Effector CD4-positive, alpha-beta T cell (primary cell): ENCODE measurements at places on chromosomes 4 and X.

GRCh38 chr4:3409571-3410091 is 32.1 kb upstream of the HGFAC start:
- no peak for DNase-seq

- DNase-seq, result no peak
These were observed 577.0 kb downstream of the SPOCK3 start for GRCh38 chr4:166657261-166657660.

DNA sequence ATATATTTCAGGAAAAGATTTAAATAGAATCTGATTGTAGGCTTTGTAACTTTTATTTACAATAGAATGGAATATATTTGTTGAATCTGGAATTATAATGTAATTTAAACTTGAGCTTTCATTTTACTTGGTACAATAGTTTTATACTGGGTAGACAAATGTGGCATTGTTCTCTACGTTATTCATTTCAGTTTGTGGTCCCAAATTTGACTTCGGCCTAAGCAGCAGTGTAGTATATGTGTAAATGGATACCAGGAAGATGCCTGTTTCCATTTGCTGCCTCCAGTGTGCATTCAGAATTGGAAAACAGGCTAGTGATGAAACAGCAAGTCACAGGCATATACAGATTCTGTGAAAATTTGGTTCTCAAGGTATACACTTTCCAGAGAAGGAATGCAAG is 77.8 kb downstream of the CLDN22 start:
- DNase-seq, result no peak

DNA sequence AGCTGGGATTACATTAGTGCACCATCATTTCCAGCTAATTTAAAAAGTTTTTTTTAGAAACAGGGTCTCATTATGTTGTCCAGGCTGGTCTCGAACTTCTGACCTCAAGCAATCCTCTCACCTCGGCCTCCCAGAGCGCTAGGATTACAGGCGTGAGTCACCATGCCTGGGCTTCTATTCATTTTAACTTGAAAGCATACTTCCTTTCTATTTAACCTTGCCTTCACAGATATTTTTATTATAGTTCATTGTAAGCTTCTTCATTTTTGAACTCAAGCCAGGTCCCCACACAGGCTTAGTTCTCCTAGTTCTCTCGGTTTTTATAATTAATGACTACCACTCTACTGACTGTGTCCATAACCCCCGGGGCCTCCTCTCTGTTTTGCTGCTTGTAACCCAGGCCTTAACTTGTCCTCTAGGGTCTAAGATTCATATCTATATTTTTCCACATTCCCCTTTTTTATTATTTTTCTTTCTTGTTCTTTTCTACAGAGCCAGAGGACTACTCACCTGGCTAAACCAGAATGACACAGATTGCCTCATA is 50.7 kb downstream of the SNX12 start:
- DNase-seq, result no peak

DNA sequence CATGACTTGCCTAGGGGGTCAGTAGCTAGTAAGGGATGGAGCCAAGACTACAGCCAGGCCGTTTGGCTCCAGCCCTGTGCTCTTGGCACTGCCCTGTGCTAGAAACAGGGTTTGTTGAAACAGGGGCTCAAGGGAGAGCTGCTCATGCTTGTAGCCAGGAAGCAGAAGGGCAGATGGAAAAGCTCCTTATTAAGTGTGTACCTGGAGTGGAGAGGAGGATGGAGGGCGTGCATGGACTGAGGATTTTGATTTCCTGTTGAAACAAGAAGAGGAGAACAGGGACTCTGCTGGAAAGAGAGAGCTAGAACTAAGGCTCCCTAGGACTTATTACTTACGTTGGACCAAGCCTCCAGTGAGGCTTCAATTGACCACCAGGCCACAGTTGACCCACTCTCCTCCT is 363.0 kb downstream of the MID1IP1 start:
- DNase-seq, result no peak

DNA sequence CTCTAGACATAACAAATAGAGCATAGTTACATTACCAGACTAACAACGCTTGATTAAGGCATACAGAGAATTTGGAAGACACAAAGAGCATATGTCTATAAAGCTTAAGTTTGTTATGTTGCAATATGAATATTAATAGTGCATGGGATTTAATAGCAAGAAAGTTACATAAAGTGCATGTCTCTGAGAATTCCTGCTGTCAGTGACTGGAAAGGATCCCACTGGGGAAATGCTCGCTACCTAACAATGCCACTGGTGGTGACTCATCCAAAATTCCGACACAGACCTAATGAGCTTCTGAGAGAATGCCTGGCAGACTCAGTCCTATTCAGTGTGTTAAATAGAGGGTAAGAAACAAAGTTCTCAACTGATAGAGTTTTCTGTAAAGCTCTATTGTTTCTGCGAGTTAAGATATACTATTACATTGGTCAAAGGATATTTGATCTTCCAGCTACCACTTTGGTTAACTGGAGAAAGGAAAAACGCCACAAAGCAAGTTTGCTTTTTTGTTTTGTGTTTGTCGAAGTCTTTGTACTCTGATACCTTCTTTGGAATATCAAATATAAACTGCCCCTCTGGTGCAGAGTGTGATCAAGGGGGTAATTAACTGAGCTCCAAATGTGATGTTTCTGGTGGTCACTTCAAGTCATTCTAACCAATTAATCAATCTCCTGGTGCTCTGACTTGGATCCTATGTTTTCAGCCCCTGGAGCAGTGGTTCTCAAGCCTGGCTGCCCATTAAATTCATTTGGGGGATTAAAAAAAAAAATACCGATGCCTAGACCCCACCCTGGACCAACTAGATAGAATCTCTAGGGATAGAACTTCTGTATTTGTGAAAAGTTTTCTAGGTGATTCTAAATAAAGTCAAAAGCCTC is 107.9 kb downstream of the PALLD start:
- DNase-seq, result no peak

DNA sequence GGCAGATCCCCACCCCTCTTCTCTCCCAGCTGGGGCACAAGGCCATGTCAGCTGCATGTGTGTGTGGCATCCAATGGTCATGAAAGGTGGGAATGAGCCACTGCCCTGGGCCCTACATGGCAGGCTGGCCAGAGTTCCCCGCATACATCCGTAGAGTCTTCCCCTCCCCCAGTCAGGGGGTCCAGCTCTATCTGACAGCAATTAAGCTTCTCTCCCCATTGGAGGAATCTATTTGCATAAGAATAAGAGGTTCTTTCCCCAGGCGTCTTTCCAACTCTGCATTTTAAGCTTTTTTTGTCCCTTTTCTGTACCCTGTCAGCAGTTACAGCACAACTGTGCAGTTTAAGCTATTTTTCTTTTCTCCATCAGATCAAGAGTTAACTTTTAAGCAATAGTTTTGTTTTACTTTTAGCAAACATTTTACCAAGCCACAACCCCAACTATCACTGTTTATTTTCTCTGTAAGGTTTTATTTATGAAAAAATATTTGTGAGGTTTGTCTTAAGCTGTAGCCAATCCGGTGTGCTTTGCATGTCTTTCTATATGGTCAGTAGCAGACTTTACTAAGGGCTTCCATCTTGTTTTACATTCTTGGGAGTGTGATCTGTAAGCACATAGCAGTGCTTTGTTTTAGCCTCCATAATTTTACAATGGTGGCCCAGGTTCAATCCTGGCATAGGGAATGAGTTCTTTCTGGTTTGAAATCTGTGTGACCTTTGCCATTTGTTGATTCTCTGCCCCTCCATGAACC is 28.7 kb downstream of the NLRP2B start:
- no peak for DNase-seq

DNA sequence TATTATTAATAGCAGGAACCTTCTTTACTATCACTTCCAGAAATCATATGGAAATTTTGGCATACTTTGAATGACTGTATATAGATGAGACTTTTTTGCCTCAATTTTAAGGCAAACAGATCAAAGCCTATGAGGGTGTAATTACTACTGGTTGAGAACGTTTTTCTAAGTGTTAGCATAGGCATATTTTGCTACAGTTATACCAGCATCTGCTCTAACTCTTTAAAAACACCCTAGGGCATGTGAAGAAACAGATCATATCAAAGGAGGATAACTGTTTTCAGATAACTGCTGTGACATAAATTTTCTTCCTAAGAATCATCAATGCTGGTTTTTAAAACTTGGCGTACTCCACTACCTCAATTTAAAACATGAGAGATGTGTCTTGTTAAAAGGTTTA is 1155.3 kb downstream of the FSTL5 start:
- no peak for DNase-seq

DNA sequence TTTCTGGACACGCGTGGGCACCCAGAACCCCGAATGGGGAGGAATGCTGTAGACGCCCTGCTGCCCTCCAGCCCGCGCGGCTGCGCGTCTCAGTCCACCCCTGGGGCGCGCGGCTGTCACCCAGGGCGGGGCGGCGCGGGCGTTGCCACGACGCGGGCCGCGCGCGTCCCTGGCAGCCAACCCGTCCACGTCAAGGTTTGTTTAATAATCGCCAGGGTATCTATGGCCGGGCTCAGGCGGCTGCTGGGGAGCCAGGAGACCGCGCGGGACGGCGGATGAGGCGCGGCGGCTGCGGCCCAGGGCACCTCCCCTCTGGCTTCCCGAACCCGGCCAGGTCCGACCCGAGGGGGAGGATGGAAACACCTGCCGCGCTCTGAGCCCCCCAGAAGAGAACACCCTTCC is at the start of gene SPATA18:
SPATA18 (plus strand) TSS at position 92 of the 402 bp plus-strand sequence. CDS start 401 bp downstream, outside the sequence.
- DNase-seq, result no peak

- no peak for DNase-seq
These were observed 541.3 kb downstream of the GBA3 start for GRCh38 chr4:23234018-23234417.

- DNase-seq, result no peak
These were observed 160.1 kb downstream of the RBMX2 start for GRCh38 chrX:130561930-130562329.

DNA sequence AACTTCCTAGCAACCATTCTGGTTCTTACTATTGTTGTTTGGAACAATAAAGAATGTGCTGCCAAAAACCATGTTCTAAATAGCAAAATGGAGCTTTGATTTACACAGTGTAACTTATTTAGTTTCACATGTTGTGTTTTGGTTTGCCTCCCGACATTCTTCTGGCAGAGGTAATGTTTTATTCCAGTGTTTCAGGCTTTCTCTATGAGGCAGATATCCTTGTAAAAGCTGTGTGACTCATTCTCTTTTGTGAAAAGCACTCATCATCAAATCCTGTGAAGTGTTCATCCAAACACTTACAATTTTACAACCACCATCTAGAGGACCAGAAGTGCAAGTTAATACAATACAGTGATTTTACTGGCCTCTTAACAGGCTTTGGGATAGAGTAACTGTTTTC is 219.0 kb upstream of the GIMD1 start:
- no peak for DNase-seq

- DNase-seq, result no peak
These were observed 348.7 kb downstream of the BMPR1B start for GRCh38 chr4:95106408-95106928.

- no peak for DNase-seq
These were observed 62.9 kb downstream of the GEMIN8 start for GRCh38 chrX:13966793-13967125.

GRCh38 chrX:20361081-20361889 is 94.6 kb upstream of the RPS6KA3 start:
- no peak for DNase-seq

- DNase-seq, result no peak
These were observed 260.5 kb upstream of the FAT1 start for GRCh38 chr4:186984105-186984644.

DNA sequence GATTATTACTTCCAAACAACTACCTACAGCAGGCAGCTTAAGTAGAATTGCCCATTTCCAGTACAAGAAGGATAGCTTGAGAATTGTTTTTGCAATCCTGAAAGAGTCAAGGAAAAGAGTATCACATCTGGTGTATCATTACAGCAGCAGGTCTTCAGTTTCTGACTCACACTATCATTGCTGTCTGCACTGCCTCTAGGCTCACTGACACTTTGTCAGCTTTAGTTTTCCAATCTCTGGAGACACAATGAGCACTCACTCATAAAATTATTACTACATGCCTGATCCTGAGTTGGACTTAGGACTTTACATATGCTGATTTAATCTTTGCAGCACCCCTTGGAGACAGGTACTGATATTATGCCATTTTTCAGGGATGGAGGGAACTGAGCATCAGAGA is 244.6 kb upstream of the BOD1L1 start:
- DNase-seq, result no peak

DNA sequence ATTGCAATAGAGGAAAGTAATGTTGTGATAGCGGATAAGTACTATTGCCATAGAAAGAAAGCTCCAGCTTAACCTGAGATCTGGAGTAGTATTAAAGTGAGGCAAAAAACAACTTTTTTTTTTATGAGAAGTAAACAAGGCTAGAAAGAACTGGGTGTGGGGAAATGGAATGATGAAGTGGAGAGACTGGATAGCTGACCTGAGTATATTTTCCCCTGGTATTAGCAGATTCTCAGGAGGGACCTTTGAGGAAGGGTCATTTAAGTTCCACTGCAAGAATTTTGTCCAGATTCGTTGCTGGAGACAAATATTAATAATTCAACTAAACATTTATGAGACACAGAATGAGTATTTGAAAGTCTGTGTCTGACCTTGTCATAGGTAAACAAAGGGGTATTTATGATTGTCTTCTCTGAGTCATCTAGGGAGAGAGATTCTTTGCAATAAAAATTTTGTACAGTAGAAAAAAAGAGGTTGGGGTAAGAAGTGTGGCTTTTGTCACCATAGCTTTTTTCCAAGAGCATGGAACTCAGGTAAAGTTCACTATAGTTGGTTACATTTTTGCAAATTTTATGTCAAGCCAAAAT is 2095.9 kb downstream of the ARAP2 start:
- DNase-seq, result no peak

- no peak for DNase-seq
These were observed 20.1 kb downstream of the BLTP1 start for GRCh38 chr4:122172266-122172665.

DNA sequence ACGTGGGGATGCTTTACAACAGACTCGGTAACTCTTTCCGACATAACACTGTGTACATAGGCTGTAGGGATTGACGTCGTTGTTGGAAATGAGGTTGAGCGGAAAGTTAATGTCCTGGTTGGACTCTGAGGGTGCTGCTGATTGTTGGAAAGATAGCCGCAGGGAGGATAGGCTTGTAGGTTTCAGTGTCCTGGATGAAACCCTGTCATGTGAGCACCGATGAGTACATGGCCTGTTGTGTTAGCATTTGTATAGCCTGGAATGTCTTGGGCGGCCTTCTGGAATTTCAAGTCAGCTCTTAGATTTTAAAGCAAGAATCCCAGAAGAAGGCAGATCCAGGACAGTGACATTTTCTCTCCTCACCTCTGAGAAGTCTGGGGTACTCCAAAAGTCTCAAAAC is 63.3 kb downstream of the TBC1D14 start:
- no peak for DNase-seq
